ENCODE measurements at places on chromosomes 4 and X.

GRCh38 chr4:123606946-123607542, 210.4 kb downstream of the SPRY1 start:
- no peak for DNase-seq

GRCh38 chrX:57422289-57422688, 135.8 kb downstream of the FAAH2 start:
- DNase-seq = peak; percentile 5

- no peak for DNase-seq
Observed at GRCh38 chrX:107567370-107567769, 60.9 kb upstream of the PRPS1 start.

- DNase-seq = no peak
Observed at GRCh38 chr4:124060261-124060918, 652.1 kb downstream of the ANKRD50 start.

DNA sequence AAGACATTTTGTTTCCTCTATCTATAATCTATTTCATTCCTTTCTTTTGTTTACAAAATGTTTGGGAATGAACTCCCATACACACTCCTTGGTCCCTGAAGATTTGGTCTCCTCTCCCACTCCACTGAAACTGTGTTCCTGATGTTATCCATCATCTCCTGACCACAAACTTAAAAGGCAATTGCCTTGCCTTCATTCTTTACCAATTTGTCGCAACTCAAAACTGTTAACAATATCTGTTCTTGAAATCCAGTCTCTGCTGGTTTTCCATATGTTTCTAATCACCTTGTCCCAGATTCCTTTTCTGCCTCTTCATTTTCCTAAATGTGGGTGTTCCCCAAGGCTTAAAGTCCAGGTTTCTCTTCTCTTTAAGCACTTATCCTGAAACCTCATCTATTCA, 262.2 kb upstream of the TTC29 start:
- no peak for DNase-seq

DNA sequence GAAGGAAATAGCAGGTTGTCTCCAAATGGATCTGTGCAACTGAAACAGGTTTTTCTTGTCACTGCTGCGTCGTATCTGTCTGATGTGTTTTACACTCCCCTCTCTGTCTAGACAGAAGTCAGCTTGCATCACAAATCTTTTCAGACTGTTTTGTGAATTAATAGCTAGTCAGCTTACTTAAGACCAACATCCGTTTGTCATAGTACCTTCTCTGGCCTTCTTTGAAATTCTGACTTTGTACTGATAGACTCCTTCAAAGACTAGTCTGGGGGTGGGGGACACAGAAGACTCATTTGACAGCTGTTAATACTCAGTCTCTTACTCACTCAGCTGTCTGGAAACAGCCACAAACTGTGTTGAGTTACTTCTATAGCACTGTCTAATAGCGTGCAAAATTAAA, 197.8 kb downstream of the PALLD start:
- no peak for DNase-seq

DNA sequence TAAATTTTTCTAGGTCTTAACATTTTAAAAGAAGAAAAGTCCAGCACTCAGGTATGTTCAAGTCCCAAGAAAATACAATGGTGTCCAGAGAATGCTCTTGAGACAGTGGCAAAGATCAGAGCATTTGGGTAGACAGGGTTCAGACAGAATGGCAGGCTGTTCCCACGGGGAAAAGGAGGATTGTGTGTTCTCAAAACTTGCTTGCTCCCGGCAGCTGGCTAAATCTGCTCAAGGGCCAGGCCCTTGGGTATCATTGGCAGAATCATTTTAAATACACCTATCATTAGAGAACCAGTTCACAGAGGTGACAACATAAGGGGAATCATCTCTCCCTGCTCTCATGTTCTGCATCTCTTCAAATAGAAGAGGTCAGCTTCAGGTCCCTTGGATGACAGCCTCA, 456.3 kb downstream of the DTHD1 start:
- no peak for DNase-seq

GRCh38 chr4:122050841-122051240, 99.0 kb upstream of the TRPC3 start:
- no peak for DNase-seq

GRCh38 chrX:153708415-153708814, 15.8 kb downstream of the BCAP31 start:
- no peak for DNase-seq

DNA sequence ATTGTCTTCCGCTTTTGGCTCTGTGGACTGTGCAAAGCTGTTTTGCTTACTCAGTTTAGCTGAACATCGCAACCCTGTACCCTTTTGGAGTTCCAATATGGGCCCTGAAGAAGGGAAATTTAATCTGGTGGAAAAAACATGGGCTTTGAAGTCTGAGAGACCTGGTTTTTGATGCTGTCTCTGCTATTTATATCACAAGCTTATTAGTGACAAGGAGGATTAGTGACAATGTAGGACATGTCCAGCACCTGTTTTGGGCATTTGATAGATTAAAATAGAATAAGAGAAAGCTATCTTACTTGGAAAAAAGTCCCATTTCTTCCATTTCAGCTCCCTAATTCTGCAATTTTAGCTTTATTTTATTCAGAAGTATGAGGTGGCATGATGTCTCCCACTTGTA, 417.3 kb downstream of the SPRY1 start:
- DNase-seq = no peak

- no peak for DNase-seq
Observed at GRCh38 chr4:80266902-80267380, 477 bp downstream of the FGF5 start.

- peak; percentile 1 for DNase-seq
Observed at GRCh38 chr4:27318740-27319139, 458.1 kb downstream of the STIM2 start.

- DNase-seq = no peak
Observed at GRCh38 chr4:105189855-105190650, 43.4 kb downstream of the TET2 start.

GRCh38 chr4:123444290-123444731, 47.7 kb downstream of the SPRY1 start:
- DNase-seq = peak; percentile 50

- no peak for DNase-seq
Observed at GRCh38 chrX:357693-358471, 28.8 kb downstream of the PPP2R3B start.

DNA sequence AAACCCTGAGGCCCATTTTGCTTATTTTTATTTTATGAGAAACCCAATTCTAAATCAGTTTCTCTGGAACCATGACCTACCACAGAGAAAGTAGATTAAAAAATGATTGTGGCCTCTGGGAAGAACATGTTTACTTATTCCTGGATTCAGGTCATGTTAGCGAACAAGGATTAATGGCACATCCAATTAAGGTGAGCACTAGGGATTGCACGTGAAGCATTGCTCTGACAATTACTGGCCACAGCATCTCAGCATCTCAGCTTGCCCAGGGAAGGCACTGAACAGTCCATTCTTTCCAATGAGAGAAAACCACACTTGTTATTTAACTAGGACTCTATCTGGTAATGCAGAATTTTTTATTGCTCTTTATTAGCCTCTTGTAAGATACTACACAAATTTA, 119.8 kb downstream of the ZNF330 start:
- DNase-seq = no peak

DNA sequence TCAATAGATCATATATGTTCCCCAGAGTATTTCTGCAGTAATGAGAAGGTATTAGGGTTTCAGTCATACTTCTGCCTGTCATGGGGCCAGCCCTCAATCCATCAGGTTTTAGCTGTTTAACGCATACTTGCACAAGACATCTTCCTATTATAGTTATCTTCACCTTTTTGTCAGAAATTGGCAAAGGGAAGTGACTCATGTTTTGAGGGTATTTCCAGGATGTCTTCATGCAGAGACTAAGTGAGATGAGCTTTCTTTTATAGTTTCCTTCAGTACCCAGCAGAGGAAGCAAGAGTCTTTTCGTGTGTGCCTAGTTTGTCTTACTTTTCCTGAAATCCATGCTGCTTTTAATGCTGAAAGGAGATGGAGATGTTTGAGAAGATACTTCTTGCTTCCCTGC, 9.5 kb downstream of the CSTF2 start:
- DNase-seq = no peak

DNA sequence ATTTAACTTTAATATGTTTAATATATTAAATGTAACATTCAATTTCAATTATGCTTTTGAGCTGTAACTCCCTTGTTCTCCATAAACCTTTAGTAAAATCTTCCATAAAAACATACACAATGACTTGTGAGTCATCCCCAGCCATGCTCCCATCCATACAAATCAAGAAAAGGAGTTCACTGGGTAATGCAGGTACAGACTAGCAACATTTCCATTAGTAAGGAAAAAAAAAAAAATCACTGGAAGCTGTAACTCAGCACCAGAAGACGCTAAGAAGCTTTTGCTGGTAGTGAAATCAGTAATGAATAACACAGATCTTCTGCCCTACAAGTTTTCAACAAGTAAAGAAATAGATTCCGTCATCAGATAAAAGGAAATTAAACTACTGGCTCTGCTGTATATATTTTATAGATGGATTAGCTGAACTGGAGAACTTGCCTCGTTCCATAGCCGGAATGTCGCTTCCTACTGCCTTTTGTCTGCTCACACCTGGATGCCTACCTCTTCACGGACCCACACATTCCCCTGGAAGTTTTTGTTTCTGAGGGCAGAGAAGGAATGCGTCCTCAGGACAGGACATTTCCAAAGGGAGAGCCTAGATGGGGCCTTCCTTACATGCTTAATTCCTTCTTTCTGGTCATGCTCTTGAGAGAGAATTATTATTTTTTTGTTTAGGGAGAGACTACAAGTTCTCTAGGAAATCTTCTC, 298.4 kb upstream of the ANKRD50 start:
- DNase-seq = no peak

DNA sequence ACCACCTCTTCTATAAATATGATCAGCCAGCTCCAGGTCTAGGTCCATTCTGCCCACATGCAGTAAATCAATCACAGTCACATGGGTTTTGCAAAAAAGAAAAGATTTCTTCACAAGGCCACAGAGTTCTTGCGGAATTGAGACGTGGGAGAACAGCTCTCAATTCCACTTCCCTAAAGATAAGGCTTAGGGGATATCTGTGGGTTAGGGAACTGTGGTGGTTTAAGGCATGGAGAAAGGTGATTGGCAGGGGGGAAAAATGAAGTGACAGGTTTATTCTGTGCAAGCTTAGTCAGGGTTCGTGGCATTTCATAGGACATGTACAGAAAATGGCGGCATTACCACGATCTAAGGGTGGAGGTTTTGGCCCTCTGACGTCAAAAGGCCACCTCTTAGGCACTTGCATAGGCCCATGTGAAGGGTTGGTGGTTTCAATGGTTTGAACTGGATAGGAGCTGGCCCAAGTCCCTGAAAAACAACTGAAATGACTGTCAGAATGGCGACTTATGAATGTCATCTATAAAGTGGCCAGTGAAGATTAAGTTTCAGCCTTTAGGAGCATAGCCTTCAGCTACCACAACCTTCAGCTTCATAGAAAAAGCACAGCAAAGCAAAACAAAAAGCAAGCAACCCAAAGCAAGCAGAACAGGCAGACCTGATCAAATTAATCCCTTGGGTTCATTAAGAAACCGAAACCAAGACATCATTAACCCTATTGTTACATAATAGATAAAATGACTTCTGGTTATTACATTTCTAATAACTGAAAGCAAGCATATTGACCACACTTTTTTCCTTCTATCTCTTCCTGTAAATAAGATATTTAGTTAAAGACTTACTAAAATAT, 289.8 kb upstream of the SFRP2 start:
- no peak for DNase-seq

DNA sequence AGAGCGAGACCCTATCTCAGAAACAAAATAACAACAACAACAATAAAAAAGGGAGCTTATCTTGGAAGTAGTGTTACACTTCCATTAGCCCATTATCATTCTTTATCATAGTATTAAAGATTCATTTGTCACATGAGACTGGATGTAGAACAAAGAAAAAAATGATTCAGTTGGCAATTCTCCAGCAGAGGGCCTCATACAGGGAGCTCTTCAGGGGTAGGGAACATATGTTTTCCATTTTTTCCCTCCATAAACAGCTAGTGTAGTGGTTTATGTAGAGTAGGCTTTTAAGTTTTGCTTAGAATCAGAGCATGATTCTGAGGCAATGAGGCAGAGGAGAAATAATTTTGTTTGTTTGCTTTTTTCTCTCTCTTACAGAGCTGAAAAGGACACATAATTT, 5.8 kb downstream of the CPE start:
- peak; percentile 86 for DNase-seq

- DNase-seq = no peak
Observed at GRCh38 chr4:42671431-42672194, 14.7 kb upstream of the ATP8A1 start.

DNA sequence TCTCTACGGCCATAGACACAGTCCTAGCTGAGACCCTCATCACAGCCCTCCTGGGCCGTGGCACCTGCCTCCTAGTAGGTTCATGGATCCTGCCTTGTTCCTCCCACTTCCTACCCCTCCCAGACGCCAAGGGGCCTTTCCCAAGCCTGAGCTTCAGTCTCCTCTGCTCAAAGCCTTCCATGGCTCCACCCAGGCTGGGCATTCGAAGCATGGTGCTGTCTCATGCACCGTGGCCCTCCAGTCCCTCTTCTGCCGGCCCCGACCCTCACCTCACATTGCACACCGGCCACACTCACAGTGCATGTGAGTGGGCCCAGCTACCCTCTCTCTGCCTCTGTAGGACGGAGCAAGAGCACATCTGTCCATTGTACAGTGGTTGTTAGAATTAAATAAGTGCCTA, 21.7 kb upstream of the KIAA0232 start:
- DNase-seq = no peak

- no peak for DNase-seq
Observed at GRCh38 chr4:5874811-5875449, 18.0 kb downstream of the CRMP1 start.

DNA sequence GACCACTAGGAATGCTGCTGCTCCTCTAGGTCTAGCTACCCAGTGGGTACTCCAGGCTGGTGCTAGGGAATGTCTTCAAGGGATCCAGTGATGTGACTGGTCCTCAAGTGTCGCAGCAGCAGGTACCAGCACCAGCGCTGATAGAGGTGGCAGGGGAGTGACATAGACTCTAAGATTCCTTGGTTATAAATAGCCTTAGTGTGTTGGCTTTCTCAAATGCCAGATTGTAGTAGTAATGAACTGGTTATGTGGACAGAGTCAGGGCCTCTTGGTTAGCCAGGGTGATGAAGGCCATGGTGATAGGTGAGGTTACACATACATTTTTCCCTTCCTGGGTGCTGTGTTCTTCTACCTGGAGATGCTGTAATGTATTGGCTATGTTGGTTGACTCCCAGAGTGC, 38.3 kb downstream of the DCLK2 start:
- DNase-seq = no peak

- no peak for DNase-seq
Observed at GRCh38 chrX:132603700-132604286, 115.0 kb upstream of the MBNL3 start.

- no peak for DNase-seq
Observed at GRCh38 chrX:11137543-11138139, 26.5 kb downstream of the HCCS start.

- DNase-seq = no peak
Observed at GRCh38 chr4:25346913-25347312, 30.1 kb upstream of the ANAPC4 start.

DNA sequence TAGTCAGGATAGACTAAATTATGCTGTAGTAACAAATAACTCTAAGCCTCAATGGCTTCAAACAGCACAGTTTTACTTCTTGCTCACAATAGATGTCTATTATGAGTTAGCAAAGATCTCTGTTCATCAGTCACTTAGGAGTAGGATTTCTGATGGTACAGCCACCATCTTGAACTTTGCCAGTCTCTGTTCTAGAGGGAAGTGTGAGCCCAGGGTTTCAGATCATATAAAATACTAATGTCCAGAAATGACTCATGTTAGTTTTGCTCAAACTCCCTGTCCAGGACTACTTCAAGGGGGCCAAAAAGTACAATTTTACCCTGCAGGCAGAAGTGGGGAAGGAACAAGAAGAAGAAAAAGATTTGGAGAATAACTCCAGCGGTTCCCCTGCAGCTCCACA, 77.1 kb upstream of the LSM6 start:
- DNase-seq = no peak

Data from NCI-H1092 treated with DMSO at 0.1 percent for 48 hours (cell line).